SHP77 (cell line): ENCODE measurements at places on chromosomes 1 and 21.

DNA sequence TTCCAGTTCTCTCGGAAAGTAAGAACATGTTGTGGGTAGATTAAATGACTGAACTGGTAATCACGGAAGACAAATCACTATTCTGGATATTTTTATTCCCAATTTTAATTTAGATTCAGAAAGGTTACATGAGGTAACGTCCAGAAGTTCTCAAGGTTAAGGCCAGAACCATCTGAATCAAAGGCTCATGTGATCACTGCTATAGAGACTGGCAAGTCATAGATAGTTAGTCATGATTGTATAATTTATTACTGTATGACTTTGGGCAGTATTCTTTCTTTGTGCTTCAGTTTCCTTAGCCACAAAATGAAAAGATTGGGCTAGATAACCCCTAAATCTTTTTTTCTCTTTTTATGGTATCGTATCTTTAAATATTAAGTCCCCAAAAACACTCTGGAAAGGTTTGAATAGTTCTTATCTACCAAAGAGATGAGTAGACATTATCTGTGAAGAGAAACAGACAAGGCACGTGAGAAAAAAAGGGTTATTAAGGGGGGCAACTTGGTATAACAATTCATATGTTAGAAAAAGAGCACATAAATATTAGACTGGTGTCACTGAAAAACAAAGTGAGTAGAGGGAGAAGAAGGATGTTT lies 241.0 kb downstream of the PTPRC start:
- DNase-seq = no peak

- peak; percentile 11 for DNase-seq
Observed at GRCh38 chr1:62746086-62746808, 37.7 kb upstream of the ATG4C start.

DNA sequence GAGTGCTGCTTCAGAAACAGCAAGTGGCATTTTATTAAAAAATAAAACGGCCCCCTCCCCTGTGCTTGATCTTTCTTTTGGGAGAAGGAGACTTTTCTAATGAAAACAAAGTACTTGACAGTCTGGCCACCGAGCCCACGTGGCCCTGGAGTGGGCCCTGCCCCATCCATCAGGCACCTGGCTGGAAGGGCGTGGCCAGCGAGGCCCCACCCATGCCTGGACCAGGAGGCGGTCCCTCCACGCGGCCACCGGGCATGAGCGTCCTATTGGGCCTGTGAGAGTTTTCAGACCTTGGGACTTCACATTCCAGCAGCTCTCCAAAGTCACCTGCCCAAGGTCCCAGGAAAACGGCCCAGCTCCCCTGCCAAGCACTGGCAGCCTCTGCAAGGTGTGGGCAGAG lies 144.7 kb downstream of the CASZ1 start:
- no peak for DNase-seq

DNA sequence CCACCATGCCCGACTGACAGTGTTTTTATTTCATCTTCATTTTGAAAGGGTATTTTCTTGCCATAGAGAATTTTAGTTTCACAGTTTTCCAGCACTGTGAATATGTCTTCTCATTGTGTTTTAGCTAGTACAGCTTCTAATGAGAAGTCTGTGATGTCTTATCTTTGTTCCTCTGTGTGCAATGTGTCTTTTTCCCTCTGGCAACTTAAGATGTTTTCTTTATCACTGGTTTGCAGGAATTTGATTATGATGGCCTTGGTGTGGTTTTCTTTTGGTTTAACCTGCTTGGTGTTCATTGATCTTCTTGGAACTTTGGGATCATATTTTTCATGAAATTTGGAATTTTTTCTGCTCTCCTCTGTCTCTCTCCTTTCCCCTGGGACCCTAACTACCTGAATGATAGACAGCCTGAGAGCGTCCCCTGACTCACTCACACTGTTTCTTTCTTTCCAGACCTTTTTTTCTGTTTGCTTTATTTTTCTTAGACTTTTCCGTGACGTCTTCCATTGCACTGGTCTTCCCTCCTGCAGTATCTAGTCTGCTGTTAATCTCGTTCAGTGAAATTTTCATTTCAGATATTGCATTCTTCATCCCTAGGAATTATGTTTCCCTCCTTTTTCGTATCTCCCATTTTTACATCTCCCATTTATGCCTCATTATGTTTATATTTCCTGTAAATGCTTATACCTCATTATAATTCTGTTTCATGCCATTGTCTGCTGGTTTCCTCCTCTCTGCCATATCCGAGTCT lies 48.5 kb downstream of the PDE9A start:
- no peak for DNase-seq

DNA sequence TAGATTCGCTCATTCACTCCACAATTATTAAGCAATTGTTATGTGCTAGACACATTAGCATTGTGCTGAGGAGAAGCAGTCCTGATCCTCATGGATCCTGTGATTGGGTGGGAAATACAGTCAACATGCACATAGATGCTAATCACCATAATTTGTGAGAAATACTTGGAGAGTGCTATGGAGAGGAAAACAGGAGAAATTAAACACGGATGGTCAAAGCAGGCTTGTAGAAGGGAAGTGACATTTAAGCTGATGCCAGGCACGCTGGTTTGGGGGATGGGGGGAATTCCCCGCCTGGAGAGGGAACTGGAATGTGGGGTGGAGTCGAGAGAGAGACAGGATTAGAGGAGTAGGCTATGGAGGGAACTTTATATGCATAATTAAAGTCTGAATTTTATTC lies 52.2 kb upstream of the L1TD1 start:
- DNase-seq = no peak

GRCh38 chr1:221714227-221715152 lies 27.4 kb downstream of the DUSP10 start:
- DNase-seq = no peak

DNA sequence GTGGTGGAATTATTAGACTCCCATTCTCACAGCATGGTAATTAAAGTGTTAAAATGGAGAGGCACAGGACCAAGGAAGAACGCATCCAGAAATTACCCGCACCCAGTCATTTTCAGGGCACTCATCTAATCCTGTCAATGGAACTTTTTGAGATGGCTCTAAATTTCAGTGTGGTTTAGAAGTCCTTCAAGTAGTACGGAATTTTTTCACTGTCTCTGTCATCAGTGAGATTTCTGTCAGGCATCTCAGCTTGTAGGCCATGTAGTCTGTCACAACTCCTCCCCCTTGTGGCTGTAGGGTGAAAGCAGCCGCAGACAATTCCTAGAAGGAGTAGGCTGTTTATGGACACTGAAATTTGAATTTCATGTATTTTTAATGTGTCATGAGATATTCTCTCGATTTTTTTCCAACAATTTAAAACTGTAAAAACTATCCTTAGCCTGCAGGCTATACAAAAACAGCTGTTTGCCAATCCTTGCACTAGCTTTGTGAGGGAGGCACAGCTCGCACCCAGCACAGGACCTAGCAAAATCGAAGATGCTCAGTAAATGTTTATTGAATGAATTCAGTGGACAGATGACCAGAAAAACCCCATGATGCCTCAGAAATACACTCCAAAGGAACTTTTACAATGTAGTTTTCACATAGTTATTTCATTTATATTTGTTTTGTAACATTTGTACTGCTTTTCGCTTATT lies 6.6 kb upstream of the NUP133 start:
- DNase-seq = peak; percentile 58
